ENCODE measurements at places on chromosomes 1 and 21.

DNA sequence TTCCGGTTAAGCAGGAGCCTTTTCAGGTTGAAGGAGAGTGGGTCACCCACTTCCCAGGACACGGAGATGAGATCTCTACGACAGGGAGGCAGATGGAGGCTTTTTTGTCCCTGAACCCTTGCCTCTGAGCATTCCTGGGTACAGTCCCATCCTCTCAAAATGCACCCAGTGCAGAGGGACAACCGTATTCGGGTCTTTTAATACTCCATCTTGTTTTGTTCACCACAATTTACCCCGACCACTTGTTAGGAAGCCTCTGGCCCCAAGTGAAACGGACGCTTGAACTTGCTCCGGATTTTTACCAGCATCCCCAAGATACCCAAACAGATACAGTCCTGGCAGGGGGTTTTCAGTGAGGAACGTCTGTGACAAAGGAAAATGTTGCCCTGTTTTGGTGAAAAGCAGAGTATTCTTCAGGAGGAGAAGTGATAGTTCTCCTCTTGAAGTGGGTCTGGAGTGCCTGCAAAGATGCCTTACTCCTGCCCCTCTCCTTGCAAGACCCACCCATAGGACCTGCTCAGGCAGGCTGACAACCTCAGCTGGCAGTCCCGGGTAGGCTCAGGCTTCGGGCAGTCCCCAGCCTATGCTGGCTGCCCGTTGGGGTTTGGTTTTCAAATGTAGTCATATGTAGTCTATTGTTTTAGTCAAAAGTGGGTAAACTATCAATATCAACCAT lies 669 bp upstream of the ARL8A start:
- DNase-seq = no peak

- no peak for DNase-seq
These were observed 334.8 kb upstream of the CAMK1G start for GRCh38 chr1:209248649-209249279.

- no peak for DNase-seq
These were observed 84.9 kb downstream of the SIM2 start for GRCh38 chr21:36783612-36784374.

- no peak for DNase-seq
These were observed 148.7 kb downstream of the FCRL5 start for GRCh38 chr1:157403608-157404007.

DNA sequence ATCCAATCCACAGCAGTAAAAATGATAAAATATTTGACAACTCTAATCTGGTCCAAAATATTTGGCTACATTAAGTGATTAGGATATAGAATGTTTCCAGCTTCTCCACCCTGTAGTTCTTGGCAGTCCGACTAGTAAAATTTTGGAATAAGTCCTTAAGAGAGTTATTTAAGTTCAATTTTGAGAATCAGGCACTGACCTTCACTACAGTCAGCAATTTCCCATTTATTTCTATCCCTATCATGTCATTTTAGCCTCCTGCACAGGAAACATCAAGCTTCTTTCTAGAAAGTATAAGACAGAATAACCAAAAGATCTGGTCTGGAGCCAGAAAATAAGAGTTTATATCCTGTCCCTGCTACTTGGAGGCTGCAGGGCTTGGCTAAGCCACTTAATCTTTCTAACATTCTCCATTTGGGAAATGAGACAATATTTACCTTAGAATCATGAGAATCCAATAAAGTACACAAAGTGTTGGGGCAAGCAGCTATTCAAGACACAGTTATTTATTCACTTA lies 162.2 kb downstream of the DPYD start:
- no peak for DNase-seq

DNA sequence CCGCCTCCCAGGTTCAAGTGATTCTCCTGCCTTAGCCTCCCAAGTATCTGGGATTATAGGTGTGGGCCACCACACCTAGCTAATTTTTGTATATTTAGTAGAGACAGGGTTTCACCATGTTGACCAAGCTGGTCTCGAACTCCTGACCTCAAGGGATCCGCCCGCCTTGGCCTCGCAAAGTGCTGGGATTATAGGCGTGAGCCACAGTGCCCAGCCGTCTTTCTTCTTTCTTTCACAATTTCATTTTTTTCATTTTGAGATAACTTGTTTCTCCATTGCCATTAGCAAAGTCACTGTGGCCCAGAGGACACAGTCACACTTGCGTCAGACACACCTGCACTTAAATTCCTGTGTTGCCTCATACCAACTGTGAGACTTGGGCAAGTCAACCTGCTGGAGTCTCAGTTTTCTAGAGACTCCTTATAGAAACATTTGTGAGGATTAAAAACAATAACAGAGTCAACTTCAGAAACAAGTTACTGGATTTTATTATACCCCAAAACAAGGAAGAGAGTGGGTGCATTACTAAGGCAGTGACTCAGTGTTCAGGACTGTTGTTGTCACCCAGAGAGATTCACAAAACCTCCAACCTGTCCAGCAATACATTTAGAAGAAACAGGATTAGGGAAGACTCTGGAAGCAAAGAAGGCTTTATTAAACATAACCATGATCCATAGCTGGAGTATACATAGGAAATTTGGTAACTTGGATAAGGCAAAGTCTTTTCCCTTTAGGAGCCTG lies 2.6 kb downstream of the TEDDM1 start:
- no peak for DNase-seq

- DNase-seq = no peak
These were observed 662.5 kb downstream of the PLA2G4A start for GRCh38 chr1:187491082-187491720.

DNA sequence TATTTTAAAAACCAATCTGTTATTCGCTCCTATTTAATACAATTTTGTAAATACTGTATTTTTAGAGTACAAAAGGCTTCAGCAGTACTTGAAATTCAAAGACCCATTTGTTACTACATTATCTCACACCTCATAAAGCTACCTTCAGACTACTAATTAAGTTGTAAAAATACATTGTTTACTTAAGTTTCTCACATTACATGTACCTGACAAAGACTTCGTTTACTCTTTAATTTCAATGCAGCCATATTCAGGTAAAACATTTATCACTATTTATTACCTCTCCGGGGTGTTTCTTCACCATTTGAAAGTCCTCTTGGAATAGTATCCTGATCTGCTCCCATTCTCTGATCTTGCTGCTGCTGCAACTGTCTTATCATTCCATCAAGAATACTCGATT lies 55.2 kb downstream of the BRWD1 start:
- no peak for DNase-seq

GRCh38 chr1:199573047-199573446 lies 454.5 kb upstream of the NR5A2 start:
- no peak for DNase-seq

DNA sequence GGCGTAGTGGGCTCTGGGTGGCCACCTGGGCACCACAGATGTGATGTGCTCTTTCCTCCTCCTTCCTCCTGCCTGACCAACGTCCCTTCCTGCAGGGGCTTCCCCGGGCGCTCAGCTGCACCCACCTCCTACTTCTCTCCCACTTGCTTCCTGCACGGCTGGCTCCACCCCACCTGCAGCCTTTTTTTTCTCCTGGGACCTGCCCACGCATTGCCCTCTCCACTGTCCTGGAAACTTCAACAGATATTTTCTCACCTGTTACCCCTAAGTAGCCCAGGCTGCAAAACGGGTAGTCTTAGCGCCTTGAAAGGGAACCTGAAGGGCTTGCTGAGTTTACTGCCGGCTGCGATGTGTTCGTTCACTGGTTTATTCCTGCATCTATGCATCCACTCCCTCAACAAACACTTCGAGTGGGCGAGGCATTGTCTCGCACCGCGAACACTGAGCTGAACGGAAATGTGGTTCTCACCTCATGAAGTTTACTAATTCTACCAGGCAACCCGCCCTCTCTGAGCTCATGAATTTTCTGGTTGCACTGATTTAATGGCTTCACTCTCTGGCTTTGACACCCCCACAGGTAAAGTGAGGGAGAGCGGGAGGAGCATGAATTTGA lies 23.6 kb downstream of the ZBTB18 start:
- peak; percentile 72 for DNase-seq

DNA sequence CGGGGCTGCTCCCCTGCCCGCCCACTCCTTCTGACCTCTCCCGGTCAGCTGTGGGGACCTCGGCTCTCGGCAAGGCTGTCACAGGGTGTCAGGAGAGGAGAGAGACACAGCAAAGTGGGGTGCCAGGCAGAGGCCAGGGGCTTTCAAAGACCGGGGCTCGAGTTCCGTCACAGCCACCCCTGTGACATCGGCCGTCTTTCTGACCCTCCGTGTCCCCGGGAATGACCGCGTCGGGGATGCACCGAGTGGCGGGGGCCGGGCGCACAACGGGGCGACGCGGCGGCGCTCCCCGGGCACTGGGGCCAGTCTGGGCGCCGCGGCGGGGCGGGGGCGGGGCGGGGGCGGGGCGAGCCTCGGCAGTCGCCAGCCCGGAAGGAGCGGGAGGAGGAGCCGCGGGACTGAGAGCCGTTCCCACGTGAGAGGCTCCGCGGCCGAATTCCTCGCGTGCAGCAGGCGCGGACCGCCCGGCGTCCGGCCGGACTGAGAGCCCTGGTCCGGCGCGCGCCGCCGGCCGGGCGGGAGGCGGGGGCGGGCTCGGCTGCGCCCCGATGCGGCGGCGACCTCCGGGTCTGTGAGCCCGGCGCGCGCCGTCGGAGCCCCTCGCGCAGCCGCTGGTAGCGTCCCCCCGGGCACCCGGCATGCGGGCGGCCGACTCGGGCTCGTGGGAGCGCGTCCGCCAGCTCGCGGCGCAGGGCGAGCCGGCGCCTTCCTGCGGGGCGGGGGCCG lies 229.7 kb upstream of the TMEM51 start:
- no peak for DNase-seq

DNA sequence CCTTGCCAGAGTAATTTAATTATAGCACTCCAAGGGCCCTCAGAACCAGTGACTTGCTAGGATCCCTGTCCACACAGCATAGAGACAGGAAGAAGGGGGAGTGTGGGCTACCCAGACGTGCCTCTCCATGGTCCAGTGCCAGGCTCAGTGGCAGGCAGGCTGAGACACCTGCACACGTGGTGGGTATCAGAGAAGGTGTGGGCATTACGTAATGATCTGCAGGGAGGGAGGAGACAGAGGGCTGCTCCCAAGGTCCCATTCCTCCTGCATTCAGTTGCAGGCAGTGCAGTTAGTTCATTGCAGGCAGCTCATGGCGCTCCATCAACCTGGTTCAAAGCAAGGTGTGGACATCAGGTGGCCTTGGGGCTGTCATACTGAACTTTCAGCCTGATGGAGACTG lies 49.9 kb downstream of the C8B start:
- no peak for DNase-seq

- DNase-seq = no peak
These were observed 234.6 kb downstream of the USP25 start for GRCh38 chr21:15964236-15964855.

DNA sequence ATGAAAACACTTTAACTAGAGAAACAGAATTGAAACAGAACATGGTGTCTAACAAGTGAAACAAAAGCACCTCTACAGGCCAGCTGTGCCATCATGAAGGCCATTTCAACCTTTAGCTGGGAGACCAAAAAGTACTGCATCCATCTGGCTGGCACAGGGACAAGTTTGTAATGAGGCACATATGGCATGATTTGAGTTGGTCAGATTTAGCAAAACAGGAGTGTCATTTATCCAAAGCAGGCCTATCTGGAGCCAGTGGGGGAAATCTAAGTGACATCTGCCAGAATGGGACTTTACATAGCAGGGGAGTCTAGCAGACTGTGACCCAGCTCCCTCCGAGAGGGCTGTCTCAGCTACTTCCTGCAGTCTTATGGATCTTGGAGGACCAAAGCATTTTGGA lies 51.9 kb downstream of the DNTTIP2 start:
- DNase-seq = no peak

GRCh38 chr1:117607471-117607870 lies 1.6 kb downstream of the TENT5C start:
- DNase-seq = no peak

- DNase-seq = no peak
These were observed 16.4 kb downstream of the PLEKHM2 start for GRCh38 chr1:15700508-15700907.

GRCh38 chr1:151165281-151165737 lies 393 bp downstream of the LYSMD1 start:
- DNase-seq = no peak

GRCh38 chr21:17802572-17802971 lies 16.6 kb downstream of the C21orf91 start:
- no peak for DNase-seq

GRCh38 chr1:234515411-234515810 lies 36.4 kb upstream of the TARBP1 start:
- DNase-seq = no peak

- no peak for DNase-seq
These were observed 13.0 kb upstream of the C1QTNF12 start for GRCh38 chr1:1259540-1259939.

DNA sequence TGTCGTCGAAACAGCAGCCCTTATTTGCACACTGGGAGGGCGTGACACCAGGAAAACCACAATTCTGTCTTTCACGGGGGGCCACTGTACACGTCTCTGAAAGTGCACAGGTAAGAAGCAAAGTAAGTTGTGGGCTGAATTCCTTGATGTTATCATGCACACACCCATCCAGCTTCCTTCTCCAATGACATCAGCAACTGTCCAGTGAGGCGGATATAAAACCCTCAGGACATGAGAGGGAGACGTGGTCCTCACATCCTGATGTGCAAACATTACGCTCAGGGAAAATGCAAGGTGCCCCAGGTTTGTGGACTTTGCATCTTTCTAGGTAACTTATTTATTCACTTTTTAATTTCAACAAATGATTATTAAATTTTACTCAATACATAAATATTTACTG lies 3.0 kb downstream of the TFF1 start:
- no peak for DNase-seq

GRCh38 chr1:166673722-166674121 lies 165.6 kb upstream of the POGK start:
- no peak for DNase-seq

GRCh38 chr1:202807451-202807925 lies 733 bp downstream of the KDM5B start:
- DNase-seq = no peak

- DNase-seq = no peak
These were observed 22.0 kb downstream of the RLF start for GRCh38 chr1:40183055-40183710.

GRCh38 chr1:101312147-101312546 lies 75.3 kb downstream of the S1PR1 start:
- peak; percentile 22 for DNase-seq

GRCh38 chr1:154466206-154466605 lies 35.8 kb upstream of the TDRD10 start:
- DNase-seq = no peak

DNA sequence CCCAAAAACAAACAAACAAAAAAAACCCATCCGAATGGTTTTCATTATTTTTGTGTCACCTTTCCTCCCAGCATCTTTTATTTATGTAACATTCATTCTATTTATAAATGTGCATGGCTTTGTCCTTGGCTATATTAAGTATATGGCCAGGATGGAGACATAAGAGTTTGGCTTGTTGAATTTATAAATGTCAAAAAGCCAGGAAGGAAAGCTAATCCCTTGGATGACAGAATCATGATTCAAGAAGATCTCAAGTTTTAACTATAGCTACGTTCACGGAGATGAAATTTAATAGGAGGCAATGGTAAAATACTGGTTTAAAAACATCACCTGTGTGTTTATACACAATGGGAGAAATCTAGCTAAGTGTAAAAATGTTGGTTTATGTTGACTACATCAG lies 5.0 kb downstream of the CEP170 start:
- DNase-seq = no peak

All from vagina (tissue), 2 donors.